Activated CD4-positive, alpha-beta T cell treated with anti-CD3 and anti-CD28 coated beads, Interleukin-2, amount 50 U/mL, for 1 hour (primary cell): ENCODE measurements at places on chromosomes 6 and 20.

- DNase-seq: no peak
Measured at GRCh38 chr6:125942672-125943527, 13.7 kb upstream of the HINT3 start.

DNA sequence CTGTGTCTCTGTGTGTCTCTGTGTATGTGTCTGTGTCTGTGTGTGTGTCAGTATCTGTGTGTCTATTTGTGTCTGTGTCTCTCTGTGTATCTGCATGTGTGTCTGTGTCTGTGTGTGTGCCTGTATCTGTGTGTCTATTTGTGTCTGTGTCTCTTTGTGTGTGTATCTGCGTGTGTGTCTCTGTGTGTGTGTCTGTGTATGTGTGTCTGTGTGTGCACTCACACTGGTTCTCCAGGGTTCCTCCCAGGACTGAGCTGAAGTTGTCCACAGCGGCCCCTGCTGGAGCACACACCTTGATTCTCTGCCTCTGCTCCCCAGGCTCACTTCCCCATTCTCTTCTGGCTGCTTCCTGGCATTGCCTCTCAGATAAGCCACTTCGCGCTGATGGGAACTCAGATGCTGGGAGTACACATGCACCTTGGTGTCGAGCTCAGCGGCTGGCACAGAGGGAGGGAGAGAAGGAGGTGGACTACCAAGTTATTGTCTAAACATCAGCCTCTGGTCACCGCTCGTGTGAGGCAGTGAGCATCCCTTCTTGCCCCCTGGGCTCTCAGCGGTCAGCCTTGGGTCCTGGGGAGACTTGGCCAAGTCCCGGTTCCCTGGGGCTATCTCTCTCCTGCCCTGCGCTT lies 104.9 kb upstream of the NXT1 start:
- DNase-seq: no peak

DNA sequence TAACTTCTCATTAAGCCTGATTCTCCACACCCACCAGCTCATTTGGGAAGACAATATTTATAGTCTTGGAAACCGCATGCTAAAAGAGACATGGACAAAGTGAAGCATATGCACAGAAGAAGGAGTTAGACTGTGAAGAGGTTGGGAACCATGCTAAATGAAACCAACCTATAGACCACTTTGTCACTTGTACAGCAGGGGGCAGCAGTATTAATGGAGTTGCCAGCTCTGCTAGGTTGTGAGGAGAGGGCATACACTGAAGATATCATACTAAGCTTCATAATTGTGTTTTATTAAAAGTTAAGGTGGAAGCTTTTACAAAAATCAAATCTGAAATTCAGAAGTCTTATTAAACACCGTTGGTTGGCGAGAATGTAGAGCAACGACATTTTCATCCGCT lies 38.3 kb upstream of the HMGCLL1 start:
- no peak for DNase-seq

DNA sequence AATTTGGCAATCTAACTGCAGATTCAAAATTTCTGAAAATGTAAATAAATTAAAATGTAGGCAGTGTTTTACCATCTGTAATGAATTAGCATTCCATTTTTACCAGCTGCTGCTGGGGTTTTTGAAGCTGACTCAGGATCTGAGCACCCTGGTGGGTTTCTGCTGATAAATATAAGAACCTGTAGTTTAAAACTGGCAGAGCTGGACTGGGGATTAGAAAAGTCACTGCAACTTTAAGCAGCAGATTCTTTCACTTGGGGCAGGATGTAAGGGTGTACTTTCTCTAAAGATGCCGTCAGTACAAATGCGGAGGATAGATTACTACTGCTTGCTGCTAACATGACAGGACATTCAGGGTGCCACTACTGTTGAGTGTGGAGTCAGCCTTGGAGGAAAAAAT lies 341.8 kb downstream of the CDKAL1 start:
- no peak for DNase-seq

GRCh38 chr6:40805336-40805735 lies 218.2 kb upstream of the LRFN2 start:
- no peak for DNase-seq

DNA sequence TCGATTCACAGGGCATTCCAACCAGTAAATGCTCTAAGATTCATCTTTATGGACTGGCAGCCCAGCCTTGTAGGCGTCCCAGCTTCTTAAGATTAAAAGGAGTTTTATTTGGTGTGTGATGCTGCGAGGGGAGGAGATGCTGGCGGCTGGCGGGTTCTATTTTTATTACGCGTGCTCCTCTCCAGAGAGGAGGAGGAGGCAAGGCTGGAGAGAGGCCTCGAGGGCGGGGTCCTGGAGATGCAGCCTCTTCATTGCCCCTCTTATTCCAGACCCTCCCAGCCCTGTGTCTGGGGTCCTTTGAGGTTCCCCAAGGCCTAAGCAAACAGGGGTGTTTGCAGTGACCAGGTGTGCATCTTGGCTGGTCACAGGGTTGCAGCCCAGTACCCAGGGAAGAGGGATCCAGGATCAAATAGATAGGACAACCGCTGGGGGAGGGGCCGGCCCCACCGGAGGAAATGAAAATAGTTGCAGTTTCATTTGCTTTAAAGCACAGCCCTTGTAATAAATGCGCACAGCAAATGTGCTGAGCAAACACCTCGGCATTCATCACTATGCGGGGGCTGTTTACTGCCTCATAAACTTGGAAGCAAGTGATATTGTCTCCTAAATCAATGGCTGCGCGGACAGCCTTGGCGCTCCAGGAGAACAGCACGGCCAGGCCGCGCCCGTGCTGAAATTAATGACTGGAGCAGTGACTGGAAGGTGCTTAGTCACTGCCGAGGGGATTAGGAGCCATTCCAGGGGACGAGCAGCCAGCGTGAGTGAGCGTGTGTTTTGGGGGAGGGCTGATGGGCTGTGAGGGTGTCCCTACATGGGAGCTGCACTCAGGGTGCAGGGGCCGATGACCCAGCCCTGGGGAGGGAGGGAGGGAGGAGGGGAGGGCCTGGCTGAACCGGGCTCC lies 83.0 kb downstream of the TMEM242 start:
- no peak for DNase-seq

- DNase-seq: peak; percentile 61
Measured at GRCh38 chr6:159107451-159108260, 61.5 kb upstream of the FNDC1 start.
